SK-N-MC (cell line): ENCODE measurements at places on chromosomes 16 and 17.

- no peak for DNase-seq
Observed at GRCh38 chr17:71110326-71110725, 941.0 kb downstream of the KCNJ2 start.

- DNase-seq: no peak
Observed at GRCh38 chr17:16419929-16420271, 4.5 kb downstream of the TRPV2 start.

DNA sequence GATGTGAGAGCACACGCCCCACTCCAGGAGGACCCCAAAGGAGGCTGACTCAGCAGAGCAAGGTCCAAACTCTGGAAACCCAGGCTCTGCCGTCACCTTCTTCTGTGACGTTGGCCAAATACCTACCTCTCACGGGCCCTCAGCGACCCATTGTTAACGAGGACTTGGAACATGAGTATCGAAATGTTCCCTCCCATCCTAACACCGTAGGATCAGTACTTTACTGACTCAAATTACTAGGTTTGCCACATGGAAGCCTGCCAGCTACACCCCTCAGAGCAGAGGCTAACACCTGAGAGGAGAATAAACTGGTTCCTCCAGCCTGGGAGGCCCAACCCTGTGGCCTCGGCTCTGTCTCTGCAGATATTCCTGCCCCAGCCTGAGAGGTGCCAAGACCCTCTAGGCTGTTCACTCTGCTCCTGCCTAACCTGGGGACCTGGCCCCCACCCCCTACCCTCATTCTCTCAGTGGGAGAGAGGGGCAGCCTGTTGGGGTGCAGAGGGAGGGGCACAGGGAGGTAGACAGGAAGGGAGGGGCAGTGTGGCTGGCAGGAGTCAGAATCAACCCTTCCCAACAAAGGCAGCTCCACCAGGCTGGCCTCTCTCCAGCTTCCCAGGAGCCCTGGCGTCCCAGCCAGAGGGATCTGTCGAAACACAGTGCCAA lies 4.4 kb downstream of the PITPNM3 start:
- DNase-seq: no peak

DNA sequence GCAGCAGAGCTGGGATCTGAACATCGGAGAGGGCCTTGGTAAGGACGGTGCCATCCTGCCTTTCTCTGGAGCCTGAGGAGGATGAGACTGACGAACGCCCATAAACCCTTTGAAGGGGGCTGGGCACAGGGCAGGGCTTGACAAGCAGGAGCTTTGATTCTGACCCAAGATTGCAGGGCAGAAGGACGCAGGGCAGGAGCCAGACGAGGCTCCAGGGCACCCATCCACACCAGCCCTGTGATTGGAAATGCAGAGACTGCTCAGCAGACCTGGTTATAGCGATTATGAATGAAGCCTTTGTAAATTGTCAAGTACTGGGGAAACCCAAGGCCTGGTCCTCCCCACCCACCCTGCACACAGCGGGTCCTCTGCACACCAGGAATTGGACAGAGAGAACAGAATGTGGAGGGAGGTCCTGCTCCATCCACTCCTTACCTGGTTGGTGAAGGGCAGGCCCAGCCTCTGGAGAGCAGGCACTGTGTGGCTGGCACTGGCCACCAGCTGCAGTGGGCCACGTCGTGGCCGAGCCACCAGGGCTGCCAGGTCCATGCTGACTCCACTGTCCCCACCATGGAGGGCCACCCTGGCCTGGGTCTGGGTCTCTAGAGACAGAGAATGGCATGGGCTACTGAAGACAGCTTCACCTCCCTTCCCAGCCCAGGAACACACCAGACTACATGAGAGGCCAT lies 68.8 kb downstream of the RMI2 start:
- no peak for DNase-seq

- DNase-seq: no peak
Observed at GRCh38 chr17:70059649-70060048, 15.4 kb upstream of the KCNJ16 start.

GRCh38 chr17:57016071-57016763 lies 38.3 kb downstream of the SCPEP1 start:
- DNase-seq: no peak

DNA sequence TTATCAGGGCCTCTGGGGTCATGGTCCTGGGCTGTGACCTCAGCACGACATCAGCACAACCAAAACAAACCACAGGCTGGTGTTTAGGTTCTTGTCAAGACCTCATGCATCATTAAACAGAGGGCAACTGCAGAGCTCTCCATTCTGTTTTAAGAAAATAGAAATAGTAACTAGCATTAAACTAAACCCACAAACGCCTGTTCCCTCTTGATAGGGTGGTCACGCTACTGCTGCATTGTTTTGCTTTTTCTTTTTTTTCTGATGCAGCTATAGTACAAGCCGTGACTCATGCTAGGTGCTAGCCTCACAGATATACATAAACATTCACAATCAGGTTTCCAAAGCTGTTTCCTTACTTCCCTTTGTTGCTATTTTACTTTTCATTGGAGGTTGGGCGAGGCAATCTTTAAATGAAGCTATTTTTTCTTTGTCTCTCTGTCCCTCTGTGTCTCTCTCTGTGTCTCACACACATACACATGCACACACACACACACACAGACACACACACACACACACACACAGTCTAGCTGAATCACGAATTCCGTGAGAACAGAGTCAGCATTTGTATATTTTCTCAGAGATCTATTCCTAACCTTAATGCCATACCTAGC lies 310.3 kb downstream of the CDH13 start:
- DNase-seq: no peak

- DNase-seq: no peak
Observed at GRCh38 chr17:34654276-34654880, 75.0 kb downstream of the TMEM132E start.

DNA sequence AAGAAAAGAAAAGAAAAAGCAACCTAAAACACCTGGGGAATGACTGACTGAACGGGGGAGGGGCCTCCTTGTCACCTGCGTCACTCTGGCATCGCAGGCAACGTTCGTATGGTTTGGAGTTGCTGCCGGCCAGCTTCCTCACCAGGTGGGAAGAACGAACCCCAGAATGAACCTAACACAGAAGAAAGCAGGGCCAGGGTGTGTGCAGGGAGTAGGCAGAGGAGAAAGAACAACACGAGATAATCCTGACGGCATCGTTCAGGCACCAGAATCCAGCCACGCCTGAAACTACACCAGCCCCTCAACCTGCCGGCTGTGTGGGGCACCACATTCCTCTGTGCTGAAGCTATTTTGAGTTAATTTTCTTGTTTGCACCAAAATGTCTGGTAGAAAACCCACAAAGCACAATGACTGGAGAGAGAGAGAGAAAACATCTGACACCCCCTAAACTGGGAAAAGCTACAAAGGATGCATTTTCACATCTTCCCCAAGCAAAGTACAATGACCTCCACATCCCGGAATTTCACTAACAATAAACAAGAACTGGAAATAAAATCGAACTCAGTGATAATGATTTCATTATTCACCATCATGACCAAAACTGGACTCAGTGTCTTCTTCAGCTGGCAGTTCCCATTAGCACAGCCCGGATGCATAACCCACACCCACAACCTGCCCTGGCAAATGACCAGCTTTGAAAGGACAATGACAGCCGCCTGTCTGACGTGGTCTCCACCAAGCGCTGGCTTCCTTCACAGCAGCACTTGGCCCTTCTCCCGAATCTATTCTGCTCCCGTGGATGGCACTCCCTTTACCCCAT lies 23.6 kb downstream of the RAB40B start:
- DNase-seq: no peak

DNA sequence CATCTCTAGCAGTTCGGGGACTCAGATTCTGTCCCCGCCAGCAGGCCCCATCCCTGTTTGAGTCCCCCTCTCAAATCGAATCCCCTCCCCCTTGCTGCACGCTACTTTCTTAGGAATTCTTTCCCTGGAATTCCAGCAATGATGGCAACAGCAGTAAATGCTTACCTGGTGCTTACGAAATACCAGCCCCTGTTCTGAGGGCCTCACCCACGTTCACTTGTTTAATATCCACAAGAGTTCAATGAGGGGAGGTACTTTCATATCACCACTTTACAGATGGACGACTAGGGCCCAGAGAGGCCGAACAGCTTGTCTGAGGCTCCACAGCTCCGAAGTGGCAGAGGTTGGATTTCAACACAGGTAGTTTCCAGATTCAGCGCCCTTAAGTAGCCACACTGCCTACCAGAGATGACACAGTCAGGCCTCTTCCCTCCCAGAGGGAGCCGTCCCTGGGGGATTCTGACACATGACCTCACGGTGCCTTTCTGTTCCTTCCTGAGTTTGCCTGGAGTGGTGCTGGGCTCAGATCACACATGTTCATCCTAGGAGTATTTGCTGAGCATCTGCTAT lies 120.7 kb upstream of the GSE1 start:
- DNase-seq: no peak

DNA sequence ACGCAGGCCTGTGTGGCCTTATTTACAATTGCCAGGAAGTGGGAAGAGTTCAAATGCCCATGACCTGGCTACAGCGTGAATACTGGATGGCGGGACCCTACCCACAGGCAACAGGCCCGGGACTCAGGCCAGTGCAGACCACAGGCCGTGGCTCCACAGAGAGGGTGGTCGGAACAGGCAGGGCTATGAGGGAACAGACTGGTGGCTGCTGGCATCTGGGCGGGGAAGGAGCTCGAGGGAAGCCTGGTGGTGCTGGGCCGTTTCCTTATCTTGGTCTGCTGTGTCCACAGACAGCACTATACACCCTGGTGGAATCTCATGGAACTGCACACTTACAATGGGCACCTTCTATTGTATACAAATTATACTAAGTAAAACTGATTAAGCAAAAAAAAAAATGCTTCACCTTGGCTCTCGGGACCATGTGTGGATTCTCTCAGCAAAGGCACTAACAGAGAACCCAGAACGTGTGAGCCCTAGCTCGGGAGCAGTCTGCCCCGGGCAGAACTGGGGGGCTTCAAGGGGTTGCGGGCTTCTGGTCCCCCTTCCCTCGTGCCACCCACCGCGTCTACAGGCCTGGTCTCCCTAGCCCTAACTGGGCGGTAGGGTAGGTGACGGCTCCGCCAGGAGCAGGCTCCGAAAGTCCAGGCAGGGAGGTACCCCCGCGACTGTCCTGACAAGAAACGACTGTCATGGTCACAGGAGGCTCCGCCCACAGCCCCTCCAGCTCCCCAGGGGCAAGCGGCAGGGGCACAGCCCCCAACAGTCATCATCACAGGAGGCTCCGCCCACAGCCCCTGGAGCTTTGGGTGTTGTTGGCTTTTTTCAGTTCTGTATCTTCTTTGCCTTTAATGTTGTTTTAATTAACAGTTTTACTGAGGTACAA lies 21.8 kb downstream of the CEP131 start:
- DNase-seq: no peak

DNA sequence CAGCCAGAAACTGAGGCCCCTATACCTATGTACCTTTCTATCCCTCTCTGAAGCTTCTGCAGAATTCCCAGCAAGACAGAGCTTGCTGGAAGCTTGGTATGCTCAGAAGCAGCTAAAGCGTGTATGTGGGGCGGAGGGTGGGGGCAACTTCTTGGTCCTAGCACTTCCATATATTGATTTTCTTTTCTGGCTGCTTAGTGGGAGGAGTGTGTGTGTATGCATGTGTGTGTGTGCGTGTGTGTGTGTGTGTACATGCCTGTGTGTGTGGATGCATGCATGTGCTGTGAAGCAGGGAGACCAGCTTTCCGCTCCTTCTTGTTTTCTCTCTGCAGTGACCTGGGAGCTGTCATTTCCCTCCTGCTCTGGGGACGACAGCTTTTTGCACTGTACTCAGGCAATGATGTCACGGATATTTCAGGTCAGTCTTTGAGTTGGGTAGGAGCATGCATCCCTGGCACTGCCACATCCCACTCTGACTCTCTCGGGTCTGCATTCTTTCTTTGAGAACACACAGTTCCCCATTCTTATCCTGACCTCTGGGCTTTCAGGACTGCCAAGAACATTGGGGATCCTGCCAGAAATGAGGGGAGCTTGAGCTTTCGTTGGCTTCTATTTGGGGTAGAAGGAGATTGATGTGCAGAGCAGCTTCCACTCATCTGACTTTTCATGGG lies 10.7 kb downstream of the HPR start:
- DNase-seq: no peak

- DNase-seq: no peak
Observed at GRCh38 chr16:72072514-72073342, 9.7 kb downstream of the HPR start.

- DNase-seq: no peak
Observed at GRCh38 chr17:34527136-34527907, 52.1 kb upstream of the TMEM132E start.

- no peak for DNase-seq
Observed at GRCh38 chr17:79414793-79415211, 196.0 kb downstream of the RBFOX3 start.

DNA sequence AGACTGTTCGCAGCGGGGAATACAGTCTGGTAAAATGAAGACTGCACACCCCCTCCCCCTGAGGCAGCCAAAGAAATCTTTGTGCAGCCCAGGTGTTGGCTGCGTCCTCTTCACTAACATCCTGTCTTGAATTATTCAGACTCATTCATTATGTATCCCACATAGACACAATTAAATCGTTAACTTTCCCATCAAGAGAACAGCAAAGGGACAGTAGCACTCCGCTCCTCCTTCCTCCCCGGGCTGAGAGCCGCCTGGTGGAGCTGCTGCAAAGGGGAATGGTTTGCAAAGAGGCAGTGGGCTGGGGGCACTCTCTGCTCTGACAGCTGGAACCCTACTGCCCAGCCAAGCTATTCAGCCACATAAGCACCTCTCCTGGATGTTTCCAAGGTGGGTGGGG lies 290.0 kb upstream of the SOX9 start:
- DNase-seq: no peak

DNA sequence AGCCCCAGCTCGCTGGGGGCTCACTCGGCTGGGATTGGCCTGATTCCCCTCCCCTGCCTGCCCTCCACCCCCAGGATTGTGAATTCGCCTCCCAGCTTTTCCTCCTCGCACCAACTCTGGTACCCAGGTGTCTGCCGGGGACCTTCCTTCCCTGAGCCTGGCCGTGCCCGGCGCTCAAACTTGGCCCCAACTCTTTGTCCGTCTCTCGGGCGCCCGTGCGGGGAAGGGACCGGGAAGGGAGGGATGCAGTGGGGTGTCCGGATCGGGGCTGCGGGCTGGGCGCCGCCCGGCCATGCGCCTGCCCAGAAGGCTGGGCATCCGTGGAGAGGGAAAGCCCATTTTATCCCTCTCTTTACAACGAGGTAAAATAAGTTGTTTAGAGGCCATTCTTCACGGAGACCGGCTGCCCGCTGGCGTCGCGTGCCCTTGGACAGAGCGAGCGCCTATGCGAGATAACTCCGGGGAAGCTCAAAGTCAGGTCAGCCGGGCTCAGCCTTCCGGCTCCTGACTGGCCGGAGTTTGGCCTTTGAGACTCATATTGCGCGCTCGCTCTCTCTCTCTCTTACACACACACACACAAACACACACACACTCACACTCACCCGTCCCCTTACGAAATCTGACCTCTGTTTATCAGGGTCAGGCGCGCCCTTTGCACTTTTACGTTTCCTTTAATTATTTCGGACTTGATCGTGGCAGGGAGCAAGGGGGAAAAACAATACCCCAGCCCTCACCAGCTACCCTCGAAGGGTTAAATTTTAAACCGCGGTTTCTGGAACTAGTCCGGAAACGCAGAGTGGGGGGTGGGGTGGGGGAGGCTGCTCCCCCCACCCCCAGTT lies 774 bp upstream of the MAF start:
- DNase-seq: no peak
